ENCODE measurements at places on chromosomes 7 and 10. TPM values are rescaled to one million over a fixed set of nuclear protein-coding genes. Genes with fewer than 3 reads are reported as not detected.

MCM7 gene
- total RNA-seq, result 93.1 TPM

ACSL5 gene
- 1.8 TPM for total RNA-seq

HNRNPF gene
- total RNA-seq, result 172 TPM

GRCh38 chr10:52066383-52066782 is 247.7 kb upstream of the DKK1 start:
- DNase-seq, result no peak

DNA sequence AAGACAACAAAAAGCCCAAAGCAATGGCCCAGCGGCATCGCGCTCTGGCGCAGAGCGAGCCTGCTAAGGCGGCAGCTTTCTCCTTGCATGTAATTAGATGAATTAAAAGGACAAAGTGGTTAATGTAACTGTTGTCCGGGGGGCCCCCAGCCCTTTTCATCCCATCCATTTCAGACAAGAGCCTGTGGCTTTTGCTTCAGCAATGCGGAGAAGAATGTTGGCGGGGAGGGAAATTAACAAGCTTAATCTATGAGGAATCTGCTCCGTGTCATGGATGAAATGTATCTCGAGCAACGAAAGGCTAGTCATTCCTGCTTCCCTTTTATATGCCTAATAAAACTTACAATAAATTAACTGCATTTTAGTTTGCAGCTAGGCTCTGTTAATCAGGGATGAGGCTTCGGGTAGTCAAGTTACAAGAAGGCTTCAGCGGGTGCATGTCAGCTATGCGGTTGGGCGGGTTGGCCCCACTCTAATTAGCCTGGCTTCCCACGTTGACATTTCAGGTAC is 203.3 kb downstream of the BUB3 start:
- DNase-seq, result no peak

DNA sequence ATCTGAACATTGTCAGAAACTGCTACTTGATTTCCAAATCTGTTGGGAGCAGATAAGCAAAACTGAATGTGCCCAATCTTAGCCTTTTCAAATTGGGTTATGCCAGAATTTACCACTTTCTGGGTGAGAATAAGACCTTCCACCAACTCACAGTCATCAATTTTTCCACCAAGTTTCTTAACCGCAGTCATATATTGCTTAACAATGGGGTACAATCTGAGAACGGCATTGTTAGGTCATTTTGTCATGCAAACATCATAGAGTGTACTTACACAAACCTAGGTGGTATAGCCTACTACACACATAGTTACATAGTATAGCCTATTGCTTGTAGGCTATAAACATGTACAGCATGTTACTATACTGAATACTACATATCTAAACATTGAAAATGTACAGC is 16.0 kb downstream of the MRPS33 start:
- no peak for DNase-seq

- no peak for DNase-seq
Measured at GRCh38 chr7:24597014-24597413, 23.8 kb downstream of the PALS2 start.

DNA sequence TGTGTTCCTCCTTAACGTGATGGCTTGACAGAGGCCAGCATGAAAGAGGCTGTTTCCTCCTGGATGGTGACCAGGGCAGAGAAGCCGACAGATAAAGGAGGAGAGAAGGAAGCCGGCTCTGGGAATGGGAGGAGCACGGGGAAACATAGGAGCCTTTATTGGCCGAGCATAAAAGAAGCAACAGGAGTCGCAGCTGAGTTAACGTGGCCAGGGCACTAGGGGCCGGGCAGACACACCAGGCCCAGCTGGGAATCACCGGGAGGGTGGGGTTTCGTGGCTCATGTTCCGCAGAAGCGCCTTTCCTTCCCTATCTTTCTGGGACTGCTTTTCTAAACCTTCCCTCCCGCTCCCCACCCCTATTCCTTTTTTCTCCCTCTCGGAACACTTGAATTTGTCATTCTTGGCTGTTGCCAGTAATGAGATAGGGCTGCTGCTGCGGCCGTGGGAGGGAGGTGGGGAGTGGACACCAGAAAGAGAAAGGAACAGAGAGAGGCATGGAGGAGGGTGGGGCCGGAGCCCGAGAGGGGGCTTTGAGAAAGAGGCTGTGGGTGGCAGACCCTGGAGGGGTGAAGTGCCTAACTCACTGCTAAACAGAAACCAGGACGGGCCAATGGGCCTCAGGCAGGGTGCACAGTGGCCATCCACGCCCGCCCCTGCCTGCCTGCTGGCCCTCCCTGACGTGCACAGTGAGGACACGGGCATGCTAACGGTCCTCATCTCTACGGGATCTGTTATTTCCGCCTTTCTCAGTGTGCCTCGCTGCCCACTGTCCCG is 65.2 kb downstream of the COL13A1 start:
- peak; percentile 90 for DNase-seq

- DNase-seq, result no peak
Measured at GRCh38 chr10:125843603-125844329, 20.4 kb downstream of the BCCIP start.

- no peak for DNase-seq
Measured at GRCh38 chr7:129652914-129653313, 41.4 kb downstream of the NRF1 start.

Data from GM23248 (cell line).